NCI-H510A treated with DMSO at 0.1 percent for 48 hours (cell line): ENCODE measurements at places on chromosomes 11 and 22.

DNA sequence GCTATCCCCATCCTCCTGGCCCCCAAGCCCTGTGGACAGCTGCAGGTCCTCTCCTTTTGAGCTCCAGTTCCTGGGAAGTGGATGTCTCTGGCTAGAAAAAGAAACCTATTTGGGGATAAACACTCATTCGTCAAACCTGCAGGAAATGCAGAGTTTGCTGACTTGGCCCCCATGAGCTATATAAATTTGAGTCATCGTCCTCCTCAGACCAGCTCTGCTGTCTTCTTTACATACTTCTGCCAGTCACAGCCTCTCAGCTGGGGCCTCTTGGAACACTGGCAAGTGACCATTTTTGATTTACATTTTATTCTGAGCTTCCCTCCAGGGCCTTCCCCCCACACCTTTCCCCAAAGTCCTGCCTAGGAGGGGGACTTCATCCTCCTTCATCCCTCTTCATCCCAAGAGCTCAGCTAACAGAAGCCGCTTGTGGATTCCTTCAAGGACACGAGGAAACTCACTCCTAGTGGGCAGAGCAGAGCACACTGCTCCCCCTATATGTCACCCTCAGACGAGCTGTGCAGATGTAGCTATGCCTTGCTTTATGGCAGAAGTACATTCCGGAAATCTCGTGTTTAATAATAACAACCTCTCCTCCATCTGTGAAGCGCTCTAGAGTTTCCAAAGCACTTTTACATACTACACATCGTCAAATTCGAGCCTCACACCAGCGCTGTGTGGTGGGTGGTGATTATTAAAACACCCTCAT is 131.8 kb downstream of the FEZ1 start:
- no peak for DNase-seq

- no peak for DNase-seq
Measured at GRCh38 chr22:19235874-19236273, 55.6 kb downstream of the CLTCL1 start.

DNA sequence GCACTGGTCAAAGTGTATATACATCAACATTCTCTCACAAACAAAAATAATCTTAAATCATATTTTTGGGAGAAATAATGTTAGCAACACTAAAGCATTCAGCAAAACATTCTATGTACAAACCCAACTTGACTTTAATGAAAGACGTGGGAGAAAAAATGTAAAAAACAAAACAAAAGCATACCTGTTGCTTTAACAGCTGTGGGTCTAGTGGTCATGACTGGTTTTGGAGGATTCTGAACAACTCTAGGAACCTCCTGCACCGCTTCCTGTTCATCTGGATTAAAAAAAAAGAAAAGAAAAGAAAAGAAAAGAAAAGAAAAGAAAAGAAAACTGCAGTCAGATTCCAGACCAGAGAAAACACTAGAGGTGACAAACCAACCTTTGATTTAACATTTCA is 2.1 kb downstream of the FNBP4 start:
- DNase-seq, result no peak

- DNase-seq, result no peak
Measured at GRCh38 chr22:40123387-40123786, 54.3 kb upstream of the TNRC6B start.

DNA sequence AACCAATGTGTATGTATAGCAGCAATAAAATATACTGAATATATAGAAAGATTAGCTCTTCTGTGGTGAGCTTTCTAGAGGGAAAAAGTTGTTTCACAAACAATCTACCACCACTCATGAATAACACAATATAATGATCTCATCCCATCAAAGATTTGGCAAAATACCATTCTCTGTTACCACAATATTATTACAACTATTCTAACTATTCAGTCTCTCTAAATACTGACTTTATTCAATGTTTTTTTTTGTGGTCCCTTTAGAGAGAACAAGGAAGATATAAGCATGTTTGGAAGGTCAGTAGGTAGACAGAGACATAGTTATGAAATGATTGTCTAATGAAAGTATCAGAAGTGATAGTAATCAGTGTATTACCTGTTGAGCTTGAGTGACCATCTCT is 7.8 kb downstream of the CCDC90B start:
- DNase-seq, result no peak

- no peak for DNase-seq
Measured at GRCh38 chr11:94650756-94651155, 83.6 kb downstream of the PIWIL4 start.

GRCh38 chr11:109247071-109247470 is 174.9 kb upstream of the C11orf87 start:
- no peak for DNase-seq

- DNase-seq, result no peak
Measured at GRCh38 chr11:68968306-68969250, 12.2 kb downstream of the MRGPRD start.

DNA sequence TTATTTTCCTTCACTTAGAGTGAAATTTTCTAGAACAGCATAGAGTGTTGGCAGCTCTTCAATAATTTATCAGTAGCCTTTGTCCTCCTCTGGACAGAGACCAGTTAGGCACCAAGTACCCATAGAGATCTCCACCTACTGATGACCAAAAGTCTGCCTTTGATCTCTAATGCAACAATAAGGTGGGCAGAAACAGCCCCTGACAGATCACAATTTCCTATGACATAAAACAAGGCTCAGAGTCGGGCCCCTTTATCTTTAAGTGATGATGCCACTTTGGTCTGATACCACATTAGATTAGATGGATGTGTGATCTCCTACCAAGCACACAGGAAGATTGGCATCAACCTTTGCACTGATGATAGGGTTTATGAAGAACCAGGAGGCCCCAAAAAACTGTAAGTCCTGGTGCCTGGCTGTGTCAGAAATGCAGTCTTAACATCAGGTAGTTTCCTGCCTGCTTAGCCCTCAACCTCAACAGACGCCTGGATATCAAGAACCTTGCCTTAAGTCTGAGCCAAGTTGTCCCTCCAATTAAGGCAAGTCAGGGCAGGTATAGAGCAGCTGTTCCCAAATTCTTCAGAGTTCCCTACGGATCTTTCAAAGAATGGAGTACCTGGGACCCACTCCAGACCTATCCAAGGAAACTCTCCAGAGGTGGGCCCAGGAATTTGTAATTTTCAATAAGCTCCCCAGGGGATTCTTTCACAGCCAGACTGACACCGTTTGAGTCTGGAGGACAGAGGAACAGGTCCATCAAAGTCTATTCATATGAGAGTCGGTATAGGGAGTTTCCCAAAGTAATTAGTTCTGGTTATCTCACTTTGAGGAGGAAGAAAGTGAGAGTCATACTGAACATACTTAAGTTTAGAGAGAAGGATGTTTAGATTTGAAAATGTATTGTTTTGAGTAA is 30.6 kb upstream of the TMPRSS4 start:
- no peak for DNase-seq

- DNase-seq, result no peak
Measured at GRCh38 chr11:5335170-5335569, 8.2 kb downstream of the OR51B5 start.

- DNase-seq, result no peak
Measured at GRCh38 chr11:96062134-96062533, 138.2 kb upstream of the MTMR2 start.

DNA sequence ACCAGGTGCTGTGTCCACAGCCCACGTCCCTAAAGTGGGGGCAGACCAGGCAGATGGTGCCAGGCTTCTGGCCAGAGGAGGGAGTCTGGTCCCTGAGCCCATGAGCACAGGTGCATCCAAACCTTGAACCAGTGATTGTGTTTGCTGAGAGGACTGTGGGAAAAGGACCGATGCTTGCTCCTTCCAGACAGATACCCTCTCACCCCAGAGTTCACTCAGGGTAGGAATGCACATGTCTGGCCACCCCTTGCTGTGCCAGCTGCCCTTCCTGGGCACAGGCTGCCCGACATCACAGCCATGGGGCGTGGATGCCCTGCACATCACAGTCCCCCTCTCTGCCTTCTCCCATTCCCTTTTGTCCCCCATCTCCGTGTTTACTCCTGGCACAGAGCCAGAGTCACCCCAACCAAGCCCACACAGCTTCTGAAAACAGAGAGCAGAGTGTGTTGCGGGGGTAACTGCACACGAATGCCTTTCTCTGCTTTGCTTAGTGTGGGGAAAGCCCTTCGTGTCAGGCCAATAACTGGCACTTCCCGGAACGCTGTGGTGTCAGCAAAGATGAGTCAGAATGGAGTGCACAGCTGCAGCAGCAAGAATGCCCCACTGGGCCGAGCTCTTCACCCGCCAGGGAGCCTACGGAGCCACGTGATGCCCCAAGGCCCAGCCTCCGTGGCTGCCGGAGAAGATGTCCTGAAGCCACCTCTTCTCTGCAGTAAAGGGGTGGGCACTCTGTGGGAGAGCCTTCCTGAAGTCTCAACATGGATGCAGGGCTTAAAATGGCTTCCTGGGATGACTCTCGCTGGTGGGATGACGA is 7.6 kb downstream of the CARS1 start:
- DNase-seq, result peak; percentile 43

GRCh38 chr22:44667829-44668189 is 34.2 kb upstream of the PRR5 start:
- no peak for DNase-seq

GRCh38 chr22:39496131-39496838 is 5.8 kb upstream of the MIEF1 start:
- peak; percentile 17 for DNase-seq

- DNase-seq, result no peak
Measured at GRCh38 chr22:27749597-27750225, 51.8 kb downstream of the MN1 start.

DNA sequence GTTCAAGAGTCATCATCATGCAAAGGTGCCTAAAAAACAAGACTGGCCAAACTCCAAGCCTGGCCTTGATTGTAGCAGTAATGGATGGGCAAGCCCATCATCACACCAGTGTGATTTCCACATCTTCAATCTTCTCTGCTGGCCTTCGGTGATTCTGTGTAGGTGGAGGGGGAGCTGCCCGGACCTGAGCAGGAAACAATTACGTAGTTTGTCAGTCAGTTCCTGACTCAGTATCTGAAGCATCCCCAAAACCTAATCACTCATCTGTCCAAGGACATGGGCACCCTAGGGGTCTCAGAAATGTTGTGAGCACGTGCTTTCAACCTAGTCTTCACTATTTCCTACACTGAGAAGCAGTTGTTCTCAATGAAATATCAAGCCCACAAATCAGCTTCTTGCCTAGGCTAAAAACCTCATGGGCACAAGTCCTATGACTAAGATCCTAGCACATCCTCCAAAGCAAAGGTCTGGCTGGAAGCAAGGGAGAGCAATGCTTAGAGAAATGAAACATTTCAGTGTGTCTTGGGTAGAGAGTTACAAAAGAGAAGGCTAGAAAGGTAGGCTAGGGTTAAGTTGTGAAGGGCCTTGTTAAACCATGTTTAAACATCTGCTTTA is 24.6 kb downstream of the ATG16L2 start:
- DNase-seq, result no peak

DNA sequence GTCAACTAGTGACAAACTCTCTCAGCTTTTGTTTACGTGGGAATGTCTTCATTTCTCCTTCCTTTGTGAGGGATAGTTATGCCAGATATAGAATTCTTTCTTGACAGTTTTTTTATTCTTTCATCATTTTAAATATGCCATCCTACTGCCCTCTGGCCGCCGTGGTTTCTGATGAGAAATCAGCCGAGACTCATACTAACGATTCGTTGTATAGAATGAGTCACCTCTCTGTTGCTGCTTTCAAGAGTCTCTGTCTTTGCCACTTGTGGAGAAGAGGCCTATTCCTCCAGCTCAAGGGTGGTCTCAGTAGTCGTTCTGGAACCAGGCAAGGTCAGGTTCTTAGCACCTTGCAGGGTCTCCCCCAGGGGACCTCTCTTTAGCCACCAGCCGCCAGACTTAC is 8.0 kb downstream of the MYO7A start:
- DNase-seq, result no peak

GRCh38 chr11:105192115-105192514 is 52.5 kb upstream of the CARD18 start:
- no peak for DNase-seq

DNA sequence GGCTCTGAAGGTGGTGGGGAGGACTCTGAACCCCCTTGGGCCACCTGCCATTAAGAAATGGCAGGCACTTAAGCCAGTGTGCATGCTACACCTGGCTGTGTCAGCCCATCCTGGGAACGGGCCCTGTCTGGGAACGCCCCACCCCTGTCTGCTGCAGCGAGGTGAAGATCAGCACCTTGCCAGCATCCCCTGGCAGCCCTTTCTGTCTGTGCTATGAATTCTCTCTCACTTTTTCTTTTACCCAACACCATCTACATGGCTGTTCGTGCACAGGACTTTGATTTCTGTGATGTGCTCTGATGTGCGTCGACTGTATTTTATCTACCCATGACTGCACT is 452.9 kb upstream of the B3GAT1 start:
- no peak for DNase-seq

DNA sequence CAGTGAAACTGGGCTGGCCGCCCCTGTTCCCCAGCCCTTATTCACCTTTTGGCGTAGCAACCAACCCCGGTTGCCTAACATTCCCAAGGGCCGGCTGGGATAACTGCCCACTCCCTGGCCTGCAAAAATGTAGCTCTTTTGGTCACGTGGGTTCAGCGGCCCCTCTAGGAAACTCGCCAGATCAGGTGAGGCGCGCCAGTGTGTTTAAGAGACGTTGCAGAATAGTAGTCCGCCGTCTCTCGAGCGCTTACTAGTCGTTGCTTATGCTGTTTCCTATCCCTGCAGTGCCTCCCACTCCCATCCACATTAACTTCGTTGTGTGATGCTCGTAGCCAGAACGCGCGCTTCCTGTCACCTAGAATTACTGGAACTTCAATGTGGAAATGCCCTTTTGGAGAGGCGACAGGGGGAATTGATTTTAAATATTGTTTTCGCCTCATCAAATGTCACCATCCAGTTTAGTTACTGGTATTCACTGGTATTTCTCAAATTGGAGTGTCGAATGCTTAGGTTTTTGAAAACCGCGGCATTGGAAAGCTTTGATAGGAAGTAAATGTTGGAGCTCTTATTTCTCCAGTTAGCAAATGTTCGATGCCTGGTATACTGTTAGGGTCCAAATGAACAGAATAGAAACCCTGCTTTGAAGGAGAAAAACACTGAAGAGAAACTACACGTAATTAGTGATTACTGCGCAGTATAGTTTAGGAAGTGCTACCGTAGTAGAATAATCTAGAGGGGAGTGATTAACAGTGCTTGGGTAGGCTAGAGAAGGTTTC is 823 bp downstream of the CEP57 start:
- peak; percentile 53 for DNase-seq

- DNase-seq, result no peak
Measured at GRCh38 chr11:10564696-10565318, 3.7 kb downstream of the LYVE1 start.

DNA sequence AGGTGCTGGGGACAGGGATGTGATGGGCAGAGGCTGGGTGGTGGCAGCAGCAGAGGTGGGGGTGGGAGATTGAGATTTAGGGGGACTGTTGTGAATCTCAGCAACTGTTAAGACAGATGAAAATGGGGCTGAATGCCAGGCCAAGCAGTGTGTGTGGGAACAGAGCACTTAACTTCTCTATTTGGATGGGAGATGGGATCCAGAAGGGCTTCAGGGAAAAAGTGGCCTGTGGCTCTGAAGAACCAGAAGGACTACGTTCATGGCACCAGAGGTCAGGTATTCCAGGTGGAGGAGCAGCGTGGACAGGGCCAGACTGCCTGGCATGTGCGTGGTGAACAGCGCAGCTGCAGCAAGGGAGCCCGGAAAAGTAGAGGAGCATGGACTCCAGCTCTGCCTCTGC is 82.6 kb upstream of the SYT13 start:
- DNase-seq, result no peak
